ENCODE measurements at places on chromosomes 12 and 14. TPM values are rescaled to one million over a fixed set of nuclear protein-coding genes. Genes with fewer than 3 reads are reported as not detected.

GRCh38 chr14:87805315-87805723, 187.7 kb downstream of the GALC start:
- DNase-seq: no peak

KIF5A gene
- total RNA-seq: 51.7 TPM

- DNase-seq: no peak
These were observed 72.3 kb downstream of the OTX2 start for GRCh38 chr14:56738020-56738419.

GRCh38 chr12:54879150-54879549, 24.8 kb downstream of the MUCL1 start:
- DNase-seq: no peak

- DNase-seq: no peak
These were observed 108.2 kb upstream of the SLC38A4 start for GRCh38 chr12:46933947-46934346.

- DNase-seq: no peak
These were observed 59.9 kb upstream of the IFNG-AS1 start for GRCh38 chr12:67929384-67929772.

GRCh38 chr12:13764748-13765147, 216.7 kb downstream of the GRIN2B start:
- DNase-seq: no peak

PRPF40B gene
- 22.8 TPM for total RNA-seq

- no peak for DNase-seq
These were observed 18.9 kb downstream of the PITPNM2 start for GRCh38 chr12:123131879-123132402.

DNA sequence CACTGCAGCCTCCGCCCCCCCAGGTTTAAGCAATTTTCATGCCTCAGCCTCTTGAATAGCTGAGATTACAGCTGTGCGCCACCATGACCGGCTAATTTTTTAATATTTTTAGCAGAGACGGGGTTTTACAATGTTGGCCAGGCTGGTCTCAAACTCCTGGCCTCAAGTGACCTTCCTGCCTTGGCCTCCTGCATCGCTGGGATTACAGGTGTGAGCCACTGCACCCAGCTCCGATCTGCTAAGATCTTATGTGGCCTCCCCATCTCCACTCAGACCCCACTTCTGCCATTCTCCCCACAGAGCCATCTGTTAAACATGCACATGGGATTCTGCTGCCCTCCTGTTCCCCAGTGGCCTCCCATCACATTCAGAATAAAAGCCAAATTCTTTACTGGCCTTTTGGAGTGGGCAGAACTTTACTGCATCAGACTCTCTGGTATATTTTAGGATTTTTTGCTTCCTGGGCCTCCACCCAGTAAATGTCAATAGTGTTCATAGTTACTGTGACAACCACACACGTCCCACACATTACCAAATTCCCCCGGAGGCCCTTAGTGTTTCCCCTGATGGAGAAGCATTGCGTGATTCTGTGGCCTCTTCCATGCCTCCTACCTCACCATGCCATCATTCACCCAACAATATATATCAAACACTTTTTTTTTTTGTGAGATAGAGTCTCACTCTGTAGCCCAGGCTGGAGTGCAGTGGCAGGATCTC, 96.3 kb downstream of the PTPN11 start:
- no peak for DNase-seq

DNA sequence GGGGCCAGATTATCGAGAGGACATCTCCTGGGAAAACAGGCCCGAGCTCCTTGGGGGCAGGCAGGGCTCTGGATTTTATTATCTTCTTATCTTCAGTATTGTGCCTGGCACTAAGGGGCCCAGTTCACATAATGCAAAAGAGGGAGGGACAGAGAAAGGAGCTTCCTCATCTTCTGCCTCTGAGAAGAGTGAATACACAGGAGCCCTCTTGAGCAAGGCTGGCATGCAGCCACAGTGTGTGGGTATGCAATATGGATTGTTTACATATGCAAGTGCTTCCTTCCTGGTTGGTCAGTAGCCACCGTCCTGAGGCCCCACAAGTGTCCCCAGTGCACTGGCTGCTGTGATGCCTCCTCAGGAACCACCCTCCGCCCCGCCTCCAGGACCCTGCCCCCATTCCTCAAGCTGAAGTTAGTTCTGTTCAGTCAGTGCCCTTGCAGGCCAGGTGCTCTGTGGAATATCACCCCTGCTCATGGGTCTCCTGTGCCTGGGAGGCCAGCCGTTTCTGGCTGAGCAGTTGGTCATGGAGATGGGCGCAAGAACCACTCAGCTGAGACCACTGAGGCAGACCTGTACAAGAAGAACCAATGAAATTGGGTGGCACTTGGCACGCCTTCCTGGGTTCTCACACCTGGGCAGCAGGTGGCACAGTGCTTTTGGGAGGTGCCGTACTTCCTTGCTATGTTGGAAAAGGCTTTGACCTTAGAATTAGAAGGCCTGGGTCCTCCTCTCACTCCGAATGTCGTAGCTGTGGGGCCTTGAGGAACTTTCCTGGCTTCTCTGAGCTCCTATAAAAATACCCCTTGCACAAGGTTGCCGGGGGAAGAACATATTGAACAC, 35.1 kb upstream of the ACTN1 start:
- DNase-seq: no peak

DNA sequence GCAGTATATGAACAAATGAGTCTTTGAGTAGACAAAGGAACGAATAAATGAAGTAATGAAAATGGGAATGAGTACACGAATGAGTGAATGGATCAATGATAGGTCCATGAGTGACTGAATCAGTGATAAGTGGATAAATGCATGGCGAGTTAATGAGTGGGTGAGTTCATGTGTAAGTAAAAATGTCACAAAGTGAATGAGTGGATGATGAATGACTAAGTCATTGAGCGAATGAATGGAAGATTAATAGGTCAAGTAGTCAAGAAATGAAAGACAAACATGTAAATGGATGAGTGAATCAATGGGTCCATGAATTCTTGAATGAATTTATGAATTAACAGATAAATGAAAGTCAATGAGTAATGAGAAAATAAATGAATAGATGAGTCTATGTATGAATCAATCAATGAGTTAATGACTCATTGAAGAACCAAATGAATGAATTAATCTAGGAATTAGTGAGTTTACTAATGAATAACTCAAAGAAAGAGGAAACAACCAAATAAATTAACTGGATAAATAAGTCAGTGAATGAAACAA, 97.3 kb upstream of the RTL1 start:
- DNase-seq: no peak

PHLDA1 gene
- 20.3 TPM for total RNA-seq

GRCh38 chr14:23610090-23610814, 25.9 kb upstream of the DHRS2 start:
- DNase-seq: no peak

SSTR1 gene
- total RNA-seq: 3.4 TPM

DNA sequence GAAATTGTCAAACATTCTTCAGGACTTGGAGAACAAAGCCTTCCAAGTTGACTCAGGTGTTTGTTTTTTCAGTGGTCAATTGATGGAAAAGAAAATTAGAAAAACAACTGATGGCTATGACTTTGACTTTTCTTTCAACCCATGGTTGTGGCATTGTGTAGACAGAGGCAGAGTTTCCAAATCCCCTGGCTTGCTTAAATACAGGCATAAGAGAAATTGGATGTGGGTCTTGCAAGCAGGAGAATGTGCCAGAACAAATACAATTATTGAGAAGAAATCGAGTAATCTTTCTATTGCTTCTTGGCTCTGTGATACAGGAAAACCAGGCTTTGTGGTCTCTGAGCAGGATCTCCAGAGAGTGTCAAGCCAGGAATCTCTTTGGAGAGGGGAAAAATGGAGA, 40.9 kb upstream of the FRMD6 start:
- no peak for DNase-seq

EMP1 gene
- total RNA-seq: 20.1 TPM

DNA sequence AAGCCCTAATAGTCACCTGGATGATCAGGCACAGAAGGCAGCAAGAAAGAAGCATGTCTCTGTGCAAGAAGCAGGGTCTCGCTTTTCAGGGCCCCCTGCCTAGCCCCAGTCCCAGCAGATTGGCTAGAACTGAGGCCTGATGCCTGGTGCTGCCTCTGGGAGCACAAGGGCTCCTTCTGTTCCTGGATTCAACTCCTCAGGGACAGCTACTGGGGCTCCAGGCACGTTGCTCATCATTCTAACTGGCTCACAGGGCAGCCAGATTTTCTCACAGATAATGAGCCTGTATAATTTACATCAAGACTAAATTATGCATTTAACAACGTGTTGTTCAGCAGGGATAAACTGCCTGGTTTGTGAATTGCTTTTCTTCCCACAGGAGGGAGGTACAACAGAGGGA, 106.5 kb upstream of the PLXNC1 start:
- DNase-seq: no peak

DNA sequence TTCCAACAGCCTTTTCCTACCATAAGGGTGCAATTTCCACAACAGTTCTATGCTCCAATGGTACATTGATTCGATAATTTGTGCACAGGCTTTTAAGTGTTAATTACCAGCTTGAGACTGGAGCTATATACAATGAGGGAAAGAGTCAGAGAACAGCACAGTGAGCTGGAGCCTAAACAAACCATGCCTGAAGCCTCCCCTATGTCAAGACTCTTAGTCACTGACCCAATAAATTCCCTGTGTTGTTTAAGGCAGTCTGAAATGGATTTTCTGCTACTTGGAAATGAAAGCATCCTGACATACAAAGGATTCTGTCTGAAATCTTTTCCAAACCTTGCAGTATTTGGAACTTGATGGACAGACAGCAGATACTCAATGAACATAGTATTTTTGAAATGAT, 149.0 kb downstream of the EFCAB11 start:
- no peak for DNase-seq

GRCh38 chr12:93502802-93503623, 35.7 kb downstream of the MRPL42 start:
- peak; percentile 29 for DNase-seq

TAS2R9 gene
- total RNA-seq: 1.7 TPM

DNA sequence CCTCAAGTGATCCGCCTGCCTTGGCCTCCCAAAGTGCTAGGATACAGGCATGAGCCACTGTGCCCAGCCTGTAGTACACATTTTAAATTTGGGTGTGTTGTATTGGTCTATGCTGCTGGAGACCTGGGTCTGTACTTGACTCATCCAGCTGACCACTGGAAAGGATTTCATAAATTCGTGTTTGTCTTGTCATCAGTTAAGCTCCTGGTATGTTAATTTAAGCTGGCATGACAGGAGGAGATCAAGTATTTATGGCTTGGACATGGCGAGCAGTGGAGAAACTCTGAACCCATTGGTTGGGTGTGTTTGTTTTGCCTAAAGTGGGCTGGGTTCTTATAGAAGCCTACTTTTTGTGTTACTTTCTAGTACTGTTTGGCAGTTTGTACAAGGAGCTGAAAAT, 24.2 kb downstream of the YY1 start:
- DNase-seq: no peak

OLR1 gene
- 4.8 TPM for total RNA-seq

PRH1 gene
- total RNA-seq: 105 TPM

DNA sequence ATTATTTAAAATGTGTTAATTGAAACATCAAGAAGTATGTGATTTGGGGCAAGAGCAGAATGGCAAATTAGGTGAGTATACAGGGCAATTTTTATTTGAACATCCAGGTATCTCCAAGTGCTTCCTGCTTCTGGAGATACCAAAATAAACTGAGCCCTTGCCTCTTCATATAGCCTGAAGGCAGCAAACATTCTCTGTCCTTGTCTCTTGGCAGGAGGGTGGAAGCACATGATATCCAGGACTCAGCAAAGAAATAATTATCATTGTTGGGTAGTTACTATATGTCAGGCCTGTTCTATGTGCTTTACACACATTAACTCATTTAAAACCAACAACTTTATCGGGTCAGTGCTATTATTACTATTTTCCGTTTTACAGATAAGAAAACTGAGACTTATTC, 12.5 kb downstream of the LIN7A start:
- DNase-seq: no peak

- DNase-seq: no peak
These were observed 66.2 kb upstream of the PTGR2 start for GRCh38 chr14:73785336-73785833.

CD27 gene
- not detected for total RNA-seq

- peak; percentile 23 for DNase-seq
These were observed 941 bp downstream of the ZDHHC17 start for GRCh38 chr12:76764856-76765255.

PLEKHH1 gene
- total RNA-seq: 13.2 TPM

GRCh38 chr14:54369343-54369742, 27.5 kb upstream of the CDKN3 start:
- DNase-seq: no peak

GRCh38 chr14:64628940-64629408, 75.2 kb upstream of the PLEKHG3 start:
- no peak for DNase-seq

DPPA3 gene
- not detected for total RNA-seq

- no peak for DNase-seq
These were observed 33.9 kb downstream of the BHLHE41 start for GRCh38 chr12:26090836-26091510.

Data from cerebellum (tissue), 4 donors.